ENCODE measurements at places on chromosomes 16 and 17.
A peak's percentile ranks its signal among the peaks of the same experiment; 100 is the strongest.

GRCh38 chr17:75820094-75821080, 23.8 kb downstream of the UNC13D start:
- no peak for DNase-seq

- DNase-seq, result no peak
Observed at GRCh38 chr16:69607674-69608073, 41.9 kb downstream of the NFAT5 start.

DNA sequence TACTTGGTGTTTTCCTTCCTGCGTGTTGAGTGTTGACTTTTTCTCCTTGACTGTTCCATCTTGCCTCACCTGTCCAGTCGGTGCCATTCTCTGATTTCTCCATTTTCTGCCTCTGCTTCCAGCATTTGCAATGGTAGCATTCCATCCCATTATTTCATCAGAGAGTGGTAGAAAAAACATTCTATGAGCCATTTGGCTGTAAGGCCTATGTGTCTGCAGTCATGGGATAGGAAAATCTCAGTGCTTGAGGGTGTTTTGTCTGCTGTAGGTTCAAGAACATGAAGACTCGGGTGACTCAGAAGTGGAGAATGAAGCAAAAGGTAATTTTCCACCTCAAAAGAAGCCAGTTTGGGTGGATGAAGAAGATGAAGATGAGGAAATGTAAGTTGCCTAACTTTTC, 2.7 kb downstream of the UTP18 start:
- DNase-seq, result no peak

- no peak for DNase-seq
Observed at GRCh38 chr17:34755371-34755770, 176.0 kb downstream of the TMEM132E start.

DNA sequence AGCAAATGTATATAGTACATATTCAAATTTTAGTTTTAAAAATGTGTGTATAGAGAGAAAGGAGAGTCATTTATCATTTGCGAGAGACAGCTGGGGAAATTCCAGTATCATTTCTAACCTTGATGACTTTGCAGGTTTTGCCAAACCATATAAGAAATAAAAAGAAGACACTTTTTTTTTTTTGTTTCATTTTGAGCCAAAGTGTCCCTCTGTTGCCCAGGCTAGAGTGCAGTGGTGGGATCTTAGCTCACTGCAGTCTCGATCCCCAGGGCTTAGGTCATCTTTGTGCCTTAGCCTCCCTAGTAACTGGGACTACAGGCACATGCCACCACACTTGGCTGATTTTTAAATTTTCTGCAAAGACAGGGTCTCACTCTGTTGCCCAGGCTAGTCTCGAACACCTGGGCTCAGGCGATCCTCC, 38.4 kb upstream of the VWA3A start:
- DNase-seq, result no peak

GRCh38 chr17:9811086-9811485, 10.8 kb downstream of the GSG1L2 start:
- DNase-seq, result no peak

DNA sequence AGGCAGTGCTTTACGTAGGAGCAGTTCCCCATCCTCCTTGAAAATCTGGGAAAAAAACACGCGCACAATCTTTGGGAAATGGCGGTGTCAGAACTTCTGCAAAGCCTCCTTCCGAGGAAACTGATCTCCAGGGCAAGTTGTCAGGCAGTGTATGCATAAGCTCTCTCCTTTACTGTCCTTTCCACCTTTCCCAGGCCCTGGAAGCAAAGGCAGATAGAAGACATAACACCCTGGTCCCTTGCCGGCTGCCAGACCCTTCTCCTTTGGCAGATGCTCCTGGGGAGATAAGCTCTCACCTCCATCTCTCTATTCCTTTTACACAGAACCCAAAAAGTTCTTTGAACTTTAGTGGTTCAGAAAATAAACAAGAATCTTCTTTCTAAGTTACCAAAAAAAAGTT, 12.4 kb downstream of the TOB1 start:
- no peak for DNase-seq

DNA sequence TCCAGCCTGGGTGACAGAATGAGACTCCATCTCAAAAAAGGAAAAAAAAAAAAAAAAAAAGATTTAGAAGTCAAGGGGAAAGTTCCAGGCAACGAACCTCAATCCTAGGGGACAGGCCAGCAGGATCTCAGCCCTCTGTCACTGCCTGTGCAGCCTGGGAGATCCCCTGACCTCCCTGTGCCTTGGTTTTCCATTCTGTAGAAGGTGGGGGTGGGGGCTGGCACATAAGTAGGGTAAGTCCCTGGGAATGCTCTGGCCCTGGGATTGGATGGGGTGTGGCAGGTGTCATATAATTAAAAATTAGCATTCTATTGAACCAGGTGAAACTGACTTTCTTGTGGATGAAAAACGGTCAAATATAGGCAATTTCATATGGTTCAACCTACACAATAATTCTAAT, 90.5 kb downstream of the C16orf78 start:
- DNase-seq, result no peak

DNA sequence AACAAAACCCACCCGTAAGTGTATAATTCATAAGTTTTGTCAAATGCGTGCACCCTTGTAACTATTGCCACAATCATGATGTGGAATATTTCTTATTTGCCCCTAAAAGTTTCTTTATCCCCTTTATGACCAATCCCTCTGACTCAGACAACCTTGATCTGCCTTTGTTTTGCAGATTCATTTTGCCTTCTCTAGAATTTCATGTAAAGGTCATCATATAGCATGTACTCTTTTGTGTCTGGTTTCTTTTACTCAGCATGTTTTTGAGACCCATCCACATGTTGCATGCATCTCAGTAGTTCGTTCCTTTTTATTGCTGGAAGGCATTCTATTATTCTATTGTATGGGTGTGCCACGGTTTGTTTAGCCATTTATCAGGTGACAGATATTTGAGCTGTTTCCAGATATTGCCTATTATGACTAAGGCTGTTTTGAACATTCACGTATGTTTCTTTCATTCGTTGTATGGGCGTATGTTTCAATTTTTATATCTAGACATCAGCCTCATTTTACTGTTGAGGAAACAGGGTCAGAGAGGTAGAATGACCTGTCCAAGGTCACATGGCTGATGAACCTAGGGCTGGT, 192.4 kb downstream of the RAB11FIP4 start:
- DNase-seq, result no peak

- DNase-seq, result no peak
Observed at GRCh38 chr17:16920628-16921020, 51.3 kb downstream of the TNFRSF13B start.

DNA sequence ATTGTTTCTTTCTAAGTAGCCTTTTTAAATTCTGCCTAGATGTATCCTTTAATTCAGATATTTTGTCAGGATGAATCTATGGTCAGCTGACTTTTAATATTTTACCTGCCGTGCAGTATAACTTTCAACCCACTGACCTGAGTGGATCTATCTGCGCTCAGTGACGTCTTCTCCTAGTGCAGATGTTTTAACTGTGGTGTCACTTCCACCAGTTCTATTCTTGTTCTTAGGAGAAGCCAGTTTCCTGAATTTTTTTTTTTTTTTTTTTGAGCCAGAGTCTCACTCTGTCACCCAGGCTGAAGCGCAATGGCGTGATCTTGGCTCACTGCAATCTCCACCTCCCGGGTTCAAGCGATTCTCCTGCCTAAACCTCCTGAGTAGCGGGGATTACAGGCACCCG, 5.0 kb upstream of the TM4SF5 start:
- no peak for DNase-seq

GRCh38 chr16:27385398-27385797, 16.6 kb upstream of the IL21R start:
- DNase-seq, result no peak

DNA sequence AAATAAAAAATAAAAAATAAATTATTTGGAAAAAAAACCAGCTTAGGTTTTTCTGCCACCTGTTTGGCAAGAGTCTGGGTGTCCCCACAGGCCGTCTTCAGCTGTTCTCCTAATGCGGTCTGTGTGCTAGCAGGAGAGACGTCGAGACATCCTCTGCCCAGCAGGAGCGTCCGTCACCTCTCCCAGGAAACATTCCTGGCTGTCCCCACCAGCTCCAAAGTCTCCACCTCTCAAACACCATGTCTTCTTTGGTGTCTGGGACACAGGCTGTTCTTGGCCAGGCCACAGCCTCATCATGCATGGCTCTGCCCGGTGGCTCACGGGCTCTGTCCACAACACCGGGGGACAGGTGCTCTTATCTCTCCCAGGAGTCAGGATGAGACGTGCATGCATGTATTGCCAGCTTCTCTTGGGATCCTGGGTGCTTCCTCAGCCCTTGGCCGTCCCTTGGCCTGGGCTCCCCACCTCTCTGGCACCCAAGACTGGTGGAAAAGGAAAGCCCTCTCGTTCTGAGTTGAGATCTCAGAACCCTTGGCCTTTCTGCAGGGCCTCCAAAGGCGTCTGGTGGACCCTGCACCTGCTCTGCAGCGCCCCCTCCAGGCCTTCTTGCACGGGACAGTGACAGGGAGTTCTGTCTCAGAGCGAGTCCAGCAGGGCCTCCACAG, 84.9 kb upstream of the CBX4 start:
- DNase-seq, result no peak

- DNase-seq, result no peak
Observed at GRCh38 chr17:2977157-2977556, 86.2 kb downstream of the OR1D5 start.

- DNase-seq, result no peak
Observed at GRCh38 chr16:15660203-15660601, 10.2 kb downstream of the NDE1 start.

DNA sequence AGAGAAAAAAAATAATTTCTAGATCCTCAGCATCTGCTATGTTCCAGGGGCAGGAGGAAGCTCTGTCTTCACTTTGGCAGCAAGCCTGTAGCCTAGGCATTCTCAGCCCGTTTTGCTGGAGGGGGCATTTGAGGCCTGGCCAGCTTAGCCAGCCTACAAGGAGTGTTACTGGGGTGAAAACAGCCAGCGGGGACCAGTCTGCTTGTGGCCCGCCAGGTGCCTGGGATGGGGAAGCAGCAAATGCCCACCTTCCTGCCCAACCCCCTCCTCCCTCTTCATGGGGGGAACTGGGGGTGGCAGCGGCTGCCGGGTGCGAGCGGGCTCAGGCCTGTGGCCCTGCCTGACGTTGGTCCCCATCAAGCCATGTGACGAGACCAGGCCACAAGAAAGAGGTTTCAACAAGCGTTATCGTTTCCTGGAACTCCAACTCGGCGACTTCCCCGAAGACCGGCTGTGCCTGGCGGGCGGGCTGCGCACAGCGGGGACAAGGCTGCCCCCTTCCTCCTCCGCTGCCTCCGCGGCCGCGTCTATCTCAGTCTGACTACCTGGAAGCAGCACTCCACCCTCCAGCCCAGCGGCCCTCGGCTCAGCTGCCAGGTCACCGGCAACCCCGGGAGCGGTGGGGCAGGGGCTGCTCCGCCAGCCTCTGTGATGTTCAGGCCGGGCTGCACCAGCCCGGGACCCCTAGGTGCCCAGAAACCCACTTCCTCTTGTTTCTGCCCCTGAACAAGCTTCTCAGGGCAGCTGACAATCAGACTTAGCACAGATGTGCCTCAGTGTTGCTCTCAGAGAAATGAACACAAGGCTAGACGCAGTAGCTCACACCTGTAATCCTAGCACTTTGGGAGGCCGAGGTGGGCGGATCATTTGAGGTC, 22.9 kb downstream of the SOCS1 start:
- DNase-seq, result peak; percentile 76

- DNase-seq, result no peak
Observed at GRCh38 chr17:71869293-71869692, 251.5 kb upstream of the SOX9 start.

DNA sequence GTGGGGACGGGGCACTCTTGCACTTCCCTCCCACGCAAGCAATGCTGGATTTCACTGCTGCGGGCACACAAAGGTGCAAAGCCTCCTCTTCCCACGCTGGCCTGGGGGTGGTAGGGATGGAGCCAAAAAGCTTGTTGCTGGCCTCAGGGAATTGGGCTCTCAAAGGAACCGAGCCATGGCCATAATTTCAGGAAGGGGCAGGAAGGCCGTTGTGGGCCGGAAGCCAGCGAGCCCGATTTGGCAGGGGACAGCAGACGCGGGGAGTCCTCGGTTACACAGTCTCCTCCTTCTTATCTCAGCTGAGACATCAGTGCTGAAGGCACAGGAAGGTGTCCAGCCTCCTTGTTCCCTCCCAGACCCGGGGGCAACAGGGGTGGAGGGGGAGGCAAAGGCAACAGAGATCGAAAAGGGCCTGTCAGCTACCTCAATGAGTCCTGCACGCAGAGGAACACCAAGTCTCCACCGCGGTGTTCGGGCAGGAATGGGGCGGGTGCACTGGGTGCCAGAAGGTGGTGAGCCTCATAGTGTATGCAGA, 59.5 kb downstream of the SLFN11 start:
- DNase-seq, result no peak

GRCh38 chr16:30184096-30184890, 891 bp downstream of the CORO1A start:
- peak; percentile 42 for DNase-seq

DNA sequence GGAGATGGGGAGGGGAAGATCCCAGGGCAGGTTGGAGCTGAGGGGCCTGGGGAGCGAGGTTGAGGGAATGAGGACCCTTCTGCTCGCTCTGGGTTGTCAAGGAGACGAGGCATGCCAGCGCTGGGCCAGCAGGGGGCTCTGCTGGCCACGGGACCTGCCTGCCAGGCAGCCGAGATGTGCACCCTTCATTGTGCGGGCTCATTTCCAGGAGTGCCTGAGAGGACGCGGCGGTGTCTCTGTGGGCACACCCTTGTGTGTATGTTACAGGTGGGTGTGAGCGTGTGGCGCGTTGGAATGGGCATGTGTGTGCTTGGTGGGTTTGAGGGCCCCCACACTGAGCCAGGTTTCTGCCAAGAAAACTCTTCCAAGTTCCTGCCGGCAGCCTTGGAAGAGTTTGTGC, 15.9 kb downstream of the ARHGAP23 start:
- DNase-seq, result peak; percentile 49

DNA sequence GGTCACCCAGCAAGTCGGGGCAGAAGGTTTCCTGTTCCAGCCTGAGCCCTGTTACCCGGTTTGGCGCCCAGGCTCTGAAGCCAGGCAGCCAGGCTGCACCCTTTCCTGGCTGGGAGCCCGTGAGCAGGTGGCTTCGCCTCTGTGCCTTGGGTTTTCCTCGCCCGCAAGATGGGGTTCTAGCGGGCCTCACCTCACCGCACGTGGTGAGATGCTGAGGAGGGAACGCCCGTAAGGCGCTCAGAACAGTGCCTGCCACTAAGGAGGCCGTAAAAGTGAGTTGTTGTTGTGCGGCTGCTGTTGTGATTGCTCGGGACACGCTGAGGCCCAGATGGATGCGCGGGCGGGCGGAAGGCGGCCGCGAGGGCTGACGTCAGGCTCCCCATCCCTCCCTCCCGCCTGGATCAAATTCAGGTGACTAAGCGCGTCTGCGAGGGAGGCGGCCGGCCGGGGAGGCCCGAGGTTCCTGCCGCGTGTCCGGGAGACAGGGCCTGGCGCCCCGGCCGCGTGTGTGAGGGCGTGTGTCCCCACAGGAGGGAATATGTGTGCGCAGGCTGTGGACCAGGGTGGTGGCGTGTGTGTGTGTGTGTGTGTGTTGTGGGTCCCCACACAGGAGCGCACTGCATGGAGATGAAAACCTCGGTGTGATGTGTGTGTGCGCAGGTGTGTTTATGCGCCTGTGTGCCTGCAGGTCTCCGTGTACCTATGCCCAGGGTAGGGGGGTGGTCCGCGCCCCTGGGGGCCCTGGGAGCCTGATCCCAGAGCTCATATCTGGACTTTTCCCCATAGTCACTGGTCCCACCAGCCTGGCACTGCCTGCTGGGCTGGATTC, 4.3 kb downstream of the CAMKK1 start:
- no peak for DNase-seq
